Stimulated activated CD4-positive, alpha-beta T cell treated with anti-CD3 and anti-CD28 coated beads, Interleukin-1b, Interleukin-23, amount 100 ng/mL, for 48 hours (primary cell): ENCODE measurements at places on chromosomes 16 and 17.

GRCh38 chr17:62067165-62068145 is 2.4 kb upstream of the MED13 start:
- no peak for DNase-seq

DNA sequence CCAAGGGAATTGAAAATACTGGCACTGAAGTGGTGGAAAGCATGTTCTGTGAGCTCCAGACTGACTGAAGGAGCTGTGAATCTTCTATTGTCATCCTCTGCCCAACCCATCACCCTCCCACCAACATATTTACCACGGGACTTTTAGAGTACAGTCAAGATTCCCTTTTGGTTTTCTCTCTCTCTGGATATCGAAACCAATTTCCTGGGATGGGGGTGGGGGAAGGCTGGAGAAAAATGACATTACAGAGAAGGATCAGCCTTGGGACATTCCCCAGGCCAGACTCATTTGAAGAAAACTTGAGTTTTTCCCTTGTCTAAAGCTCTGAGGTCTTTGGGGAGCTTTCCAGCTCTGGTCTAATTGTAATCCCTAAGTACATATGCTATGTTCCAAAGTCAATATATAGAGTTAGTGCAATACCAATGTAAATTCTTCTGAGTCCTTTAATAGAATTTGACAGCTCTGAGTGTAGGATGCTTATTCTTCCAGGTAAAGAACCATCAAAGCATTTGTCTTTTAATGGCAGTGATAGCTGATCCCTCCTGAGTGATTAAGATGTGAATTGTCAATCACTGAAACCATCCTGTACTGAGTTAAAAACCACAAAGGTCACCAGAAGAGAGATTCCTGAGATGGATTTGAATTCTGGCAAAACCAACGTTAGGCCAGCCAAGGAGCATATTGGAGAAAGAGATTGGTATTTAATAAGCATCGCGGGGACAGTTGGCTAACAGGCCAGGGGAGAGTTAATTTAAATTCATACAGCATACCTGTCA is 48.8 kb upstream of the CCL1 start:
- DNase-seq = no peak

GRCh38 chr17:34146440-34147043 is 108.5 kb upstream of the CCL2 start:
- peak; percentile 61 for DNase-seq

- DNase-seq = no peak
Measured at GRCh38 chr17:76053246-76054111, 18.8 kb downstream of the SRP68 start.

DNA sequence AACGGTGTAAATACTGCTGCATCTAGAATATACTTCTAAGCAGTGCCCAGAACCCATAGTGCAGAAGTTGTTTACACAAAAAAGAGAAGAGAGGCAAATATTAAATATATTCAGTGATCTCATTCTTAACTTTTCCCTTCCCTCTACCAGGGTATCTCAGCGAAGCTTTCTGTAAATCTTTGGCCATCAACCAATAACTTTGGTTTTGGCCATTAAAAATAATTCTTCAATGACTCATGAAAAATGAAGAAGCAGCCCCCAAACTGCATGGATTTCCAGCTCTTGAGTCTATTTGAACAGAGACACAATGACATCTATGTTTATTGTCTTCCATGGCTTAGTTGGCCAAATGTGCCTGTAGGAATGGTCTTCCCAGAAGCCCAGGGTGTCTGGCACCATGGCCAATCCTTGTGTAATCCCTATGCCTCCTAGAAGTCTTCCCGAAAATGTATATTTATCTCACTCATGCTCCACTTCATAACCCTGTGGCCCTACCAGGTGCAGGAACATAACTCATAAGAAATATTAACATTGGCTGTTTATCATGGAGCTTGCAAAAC is 646.6 kb downstream of the TOX3 start:
- DNase-seq = no peak

- no peak for DNase-seq
Measured at GRCh38 chr16:76345163-76345661, 68.0 kb downstream of the CNTNAP4 start.

DNA sequence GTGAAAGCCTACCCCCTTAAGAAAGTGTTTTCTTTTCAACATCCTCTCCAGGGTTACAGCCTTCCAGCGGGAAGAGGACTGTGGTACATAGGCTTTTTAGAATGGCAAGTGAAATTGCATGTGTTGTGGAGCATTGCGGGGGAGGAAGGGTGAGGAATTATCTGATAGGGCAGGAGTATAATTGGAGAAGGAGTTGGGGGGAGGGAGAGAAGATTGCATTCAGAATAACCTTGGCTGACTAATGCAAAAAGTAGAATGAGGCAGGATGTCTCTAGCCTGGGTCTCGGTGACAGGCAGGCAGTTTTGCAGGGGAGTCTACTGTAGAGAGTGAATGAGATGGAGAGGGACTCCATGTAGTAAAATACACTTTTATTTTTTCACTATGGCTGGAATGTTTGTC is 2.4 kb upstream of the CDH8 start:
- no peak for DNase-seq

DNA sequence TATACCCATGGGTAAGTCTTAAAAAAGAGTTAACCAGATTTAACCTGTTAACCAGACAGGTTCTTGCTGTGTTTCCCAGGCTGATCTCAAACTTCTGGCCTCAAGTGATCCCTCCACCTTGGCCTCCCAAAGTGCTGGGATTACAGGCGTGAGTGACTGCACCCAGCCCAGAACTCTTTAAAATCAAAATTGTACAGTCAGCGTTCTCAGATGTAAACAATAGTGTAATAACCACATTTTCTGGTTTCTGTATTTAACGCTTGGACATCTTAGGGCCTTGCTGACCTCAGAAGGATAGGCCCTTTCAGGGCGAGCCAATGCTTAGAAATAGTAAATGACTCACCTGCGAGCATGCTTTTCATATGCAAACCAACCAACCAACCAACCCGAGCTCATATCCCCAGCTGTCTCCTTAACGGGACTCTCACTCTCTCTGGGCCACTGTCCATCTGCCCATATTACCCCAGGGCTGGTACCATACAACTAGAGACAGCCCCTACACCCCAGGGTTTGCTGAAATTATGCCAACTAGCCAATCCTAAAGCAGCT is 415.0 kb upstream of the XYLT1 start:
- no peak for DNase-seq

- DNase-seq = no peak
Measured at GRCh38 chr16:20610211-20610891, 34.2 kb upstream of the ACSM2B start.

DNA sequence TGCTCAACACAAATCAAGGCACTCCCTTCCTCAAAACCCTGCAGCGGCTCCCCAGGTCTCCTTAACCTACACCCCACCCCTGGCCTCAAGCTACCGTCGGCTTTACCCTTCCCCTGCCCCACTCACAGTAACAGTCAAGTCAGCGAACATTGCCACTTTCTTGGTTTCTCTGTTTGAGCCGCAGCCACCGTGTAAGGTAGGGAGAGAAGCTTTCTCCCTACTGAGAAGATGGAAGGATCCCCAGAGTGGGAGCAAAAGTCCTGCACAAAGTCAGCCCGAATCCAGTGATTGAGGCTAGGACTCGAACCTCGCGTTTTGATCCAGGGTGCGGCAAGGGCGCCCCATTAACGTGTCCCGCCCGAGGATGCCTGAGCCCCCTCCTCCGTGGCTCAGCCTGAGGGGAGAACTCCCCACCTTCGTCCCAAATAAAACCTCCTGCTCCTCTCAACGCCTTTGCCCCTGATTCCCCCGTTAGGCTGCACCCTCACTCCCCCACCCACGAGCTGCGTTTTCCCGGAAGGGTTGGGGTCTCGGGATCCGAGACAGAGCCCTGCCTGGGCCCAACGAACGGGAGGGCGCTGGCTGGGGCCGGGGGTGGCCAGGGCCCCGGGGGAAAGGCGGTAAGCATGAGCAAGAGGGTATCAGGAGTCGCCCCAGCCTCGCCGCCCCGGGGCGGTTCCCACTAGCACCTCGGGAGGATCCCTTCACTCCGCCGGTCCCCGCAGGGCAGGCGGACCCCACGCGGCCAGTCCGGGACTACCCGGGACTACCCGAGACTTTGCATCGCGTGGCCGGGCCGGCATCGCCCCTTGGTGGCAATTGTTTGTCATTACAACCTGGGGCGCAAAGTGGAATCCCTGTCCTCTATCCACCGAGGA is 9.9 kb upstream of the NAGS start:
- DNase-seq = peak; percentile 73

- DNase-seq = peak; percentile 89
Measured at GRCh38 chr17:65556014-65556909, 5.2 kb downstream of the AXIN2 start.

- DNase-seq = no peak
Measured at GRCh38 chr16:4599037-4599436, 15.7 kb downstream of the UBALD1 start.

- DNase-seq = no peak
Measured at GRCh38 chr16:85359147-85359822, 247.0 kb upstream of the CIBAR2 start.

DNA sequence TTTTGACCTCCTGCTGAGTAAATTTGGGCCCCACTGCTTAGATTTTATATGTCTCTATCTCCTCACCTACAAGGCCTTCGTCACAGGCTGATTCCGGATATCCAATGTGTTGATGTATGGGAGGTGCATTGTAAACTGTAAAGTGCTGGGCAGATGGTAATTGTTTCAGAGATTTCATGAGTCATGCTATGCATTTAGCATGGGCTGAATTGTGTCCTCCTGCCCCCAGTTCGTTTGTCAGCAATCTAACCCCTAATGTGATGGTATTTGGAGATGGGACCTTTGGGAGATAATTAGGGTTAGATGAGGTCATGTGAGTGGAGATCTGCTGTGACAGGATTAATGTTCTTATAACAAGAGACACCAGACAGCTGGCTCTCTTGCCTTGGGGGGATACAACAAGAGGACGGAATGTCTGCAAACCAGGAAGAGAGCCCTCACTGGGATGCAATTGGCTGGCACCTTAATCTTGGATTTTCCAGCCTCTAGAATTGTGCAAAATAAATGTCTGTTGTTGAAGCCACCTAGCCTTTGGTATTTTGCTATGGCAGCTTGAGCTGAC is 101.8 kb upstream of the NLRP1 start:
- DNase-seq = no peak

DNA sequence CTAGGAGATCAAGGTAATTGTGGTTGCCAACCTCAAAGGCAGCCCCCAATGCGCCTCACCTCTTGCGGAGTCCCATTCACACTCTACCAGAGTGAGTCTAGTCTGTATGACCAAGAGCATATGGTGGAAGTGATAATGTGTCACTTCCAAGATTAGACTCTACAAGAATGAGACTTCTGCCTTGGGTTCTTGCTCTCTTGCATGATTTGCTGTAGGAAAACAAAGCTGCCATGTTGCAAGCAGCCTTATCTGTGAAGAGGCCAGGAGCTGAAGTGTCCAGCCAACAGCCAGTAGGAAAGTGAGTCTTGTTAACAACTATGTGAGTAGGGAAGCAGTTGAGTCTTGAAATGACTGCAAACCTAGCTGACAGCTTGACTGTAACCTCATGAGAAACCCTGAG is 3.4 kb downstream of the TERF2 start:
- DNase-seq = peak; percentile 11

DNA sequence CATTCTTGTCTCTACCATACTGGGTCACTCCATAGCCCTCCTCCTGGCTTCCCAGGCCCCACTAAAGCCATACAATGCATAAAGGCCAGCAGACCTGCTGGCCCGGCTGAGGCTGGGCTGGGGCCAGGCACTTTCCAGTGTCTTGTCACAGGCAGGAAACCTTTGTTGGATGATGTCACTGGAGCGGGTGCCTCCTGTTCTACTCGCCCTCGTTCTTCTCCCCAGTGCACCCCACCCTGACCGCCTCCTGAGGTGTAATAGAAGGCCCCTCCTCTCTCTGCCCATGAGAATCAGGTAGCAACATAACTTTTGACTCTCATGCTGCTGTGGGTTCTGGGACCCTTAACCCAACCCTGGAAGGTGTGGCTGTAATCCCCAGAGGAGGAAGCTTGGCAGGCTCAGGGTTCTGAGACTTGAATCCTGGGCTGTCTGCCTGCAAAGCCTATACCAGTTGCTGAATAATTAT is 54.2 kb upstream of the IL34 start:
- DNase-seq = no peak

DNA sequence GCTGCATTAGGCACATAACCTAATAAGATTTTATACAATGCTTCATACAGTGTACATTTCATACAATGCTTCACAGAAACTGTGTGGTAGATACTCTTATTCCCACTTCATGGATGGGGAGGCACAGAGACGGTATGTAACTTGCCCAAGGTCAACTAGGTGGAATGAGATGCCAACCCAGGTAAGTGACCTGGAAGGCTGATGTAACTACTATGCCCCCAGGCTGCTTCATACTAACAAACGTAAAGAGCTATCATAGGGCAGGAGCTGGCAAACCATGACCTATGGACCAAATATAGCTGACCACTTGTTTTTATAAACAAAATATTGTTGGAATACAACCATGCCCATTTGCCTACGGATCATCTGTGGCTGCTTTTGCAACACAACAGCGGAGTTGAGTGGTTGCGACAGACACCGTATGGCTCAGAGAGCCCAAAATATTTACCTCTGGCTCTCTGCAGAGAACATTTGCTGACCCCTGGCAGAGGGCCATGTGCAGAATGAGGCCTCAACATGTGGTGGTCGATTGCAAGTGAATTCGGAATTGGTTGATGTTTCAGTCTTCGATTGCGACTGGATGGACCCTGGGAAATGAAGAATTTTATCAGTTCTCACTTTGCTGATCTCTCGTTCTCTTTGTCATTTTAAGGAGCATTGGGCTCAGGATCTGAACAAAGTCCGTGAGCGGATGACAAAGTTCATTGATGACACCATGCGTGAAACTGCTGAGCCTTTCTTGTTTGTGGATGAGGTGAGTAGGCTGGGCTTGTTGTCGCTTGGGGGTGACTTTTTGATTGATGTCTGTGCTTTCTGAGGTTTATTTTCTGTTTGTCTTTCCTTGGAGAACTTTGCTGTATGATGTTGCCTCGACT is 109.7 kb downstream of the PLCG2 start:
- no peak for DNase-seq

DNA sequence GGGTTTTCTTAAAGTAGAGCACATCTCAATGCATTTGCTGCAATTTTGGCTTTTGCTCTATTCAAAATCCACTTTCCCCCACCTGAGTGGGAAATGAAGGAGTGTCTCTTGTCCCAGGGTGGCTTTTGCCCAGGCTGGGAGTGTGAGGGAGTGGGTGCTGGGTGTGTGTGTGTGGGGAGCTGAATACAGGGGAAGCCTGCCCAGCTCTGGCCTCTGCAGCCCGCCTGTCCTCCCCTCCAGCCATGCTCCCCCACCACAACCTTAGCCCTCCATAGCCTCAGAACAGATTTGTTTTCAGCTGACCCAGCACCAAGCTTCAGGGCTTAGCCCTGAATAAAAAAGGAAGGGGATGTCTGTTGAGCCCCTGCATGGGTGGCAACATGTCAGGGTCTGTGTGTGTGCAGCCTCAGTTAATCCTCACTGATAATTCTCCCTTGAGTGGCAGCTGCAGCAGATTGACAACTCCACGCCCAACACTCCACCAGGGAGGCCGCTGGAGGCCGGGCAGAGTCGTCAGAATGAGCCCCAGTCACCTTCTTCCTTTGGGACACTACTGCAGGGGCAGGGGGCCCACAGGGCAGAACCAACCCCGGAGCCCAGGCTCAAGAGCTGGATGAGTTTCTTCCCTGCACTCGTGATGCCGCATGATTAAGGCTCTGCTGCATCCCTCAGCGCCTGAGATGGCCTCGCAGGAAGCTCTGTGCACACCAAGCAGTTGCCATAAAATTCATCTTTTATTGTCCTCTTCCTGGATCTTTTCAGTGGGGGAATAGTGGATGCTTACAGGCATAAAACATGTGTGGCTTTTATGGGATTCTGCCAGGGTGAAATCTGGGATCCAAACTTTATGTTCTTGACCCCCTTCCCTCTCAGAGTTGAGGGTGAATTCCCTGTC is 55.0 kb downstream of the SPACA3 start:
- no peak for DNase-seq

- no peak for DNase-seq
Measured at GRCh38 chr16:28003021-28003865, 60.3 kb downstream of the GSG1L start.
